Daoy (cell line): ENCODE measurements at places on chromosomes 7 and 10. TPM values are rescaled to one million over a fixed set of nuclear protein-coding genes. Genes with fewer than 3 reads are reported as not detected.
A peak's percentile ranks its signal among the peaks of the same experiment; 100 is the strongest.

CYP3A7 gene
- not detected in 2 replicates for total RNA-seq

DNA sequence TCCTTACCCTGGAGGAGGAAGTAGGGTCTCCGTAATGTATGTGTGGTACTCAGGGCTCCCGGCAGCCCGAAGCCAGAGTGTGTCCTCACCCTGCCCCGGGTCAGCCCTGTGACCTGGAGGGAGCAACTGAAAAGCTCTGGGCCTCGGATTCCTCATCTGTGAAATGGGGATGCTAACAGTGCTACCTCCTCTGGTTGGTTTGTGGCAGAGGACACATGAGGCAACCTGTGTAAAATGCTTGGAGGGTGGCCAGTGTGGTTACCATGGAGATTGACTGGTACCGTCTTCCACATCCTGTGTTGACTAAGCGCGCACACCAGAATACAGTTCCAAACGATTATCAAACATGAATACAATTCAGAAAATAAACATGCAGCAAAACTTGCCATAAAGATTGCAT, 163.8 kb upstream of the KLF6 start:
- DNase-seq, result peak; percentile 45

DNA sequence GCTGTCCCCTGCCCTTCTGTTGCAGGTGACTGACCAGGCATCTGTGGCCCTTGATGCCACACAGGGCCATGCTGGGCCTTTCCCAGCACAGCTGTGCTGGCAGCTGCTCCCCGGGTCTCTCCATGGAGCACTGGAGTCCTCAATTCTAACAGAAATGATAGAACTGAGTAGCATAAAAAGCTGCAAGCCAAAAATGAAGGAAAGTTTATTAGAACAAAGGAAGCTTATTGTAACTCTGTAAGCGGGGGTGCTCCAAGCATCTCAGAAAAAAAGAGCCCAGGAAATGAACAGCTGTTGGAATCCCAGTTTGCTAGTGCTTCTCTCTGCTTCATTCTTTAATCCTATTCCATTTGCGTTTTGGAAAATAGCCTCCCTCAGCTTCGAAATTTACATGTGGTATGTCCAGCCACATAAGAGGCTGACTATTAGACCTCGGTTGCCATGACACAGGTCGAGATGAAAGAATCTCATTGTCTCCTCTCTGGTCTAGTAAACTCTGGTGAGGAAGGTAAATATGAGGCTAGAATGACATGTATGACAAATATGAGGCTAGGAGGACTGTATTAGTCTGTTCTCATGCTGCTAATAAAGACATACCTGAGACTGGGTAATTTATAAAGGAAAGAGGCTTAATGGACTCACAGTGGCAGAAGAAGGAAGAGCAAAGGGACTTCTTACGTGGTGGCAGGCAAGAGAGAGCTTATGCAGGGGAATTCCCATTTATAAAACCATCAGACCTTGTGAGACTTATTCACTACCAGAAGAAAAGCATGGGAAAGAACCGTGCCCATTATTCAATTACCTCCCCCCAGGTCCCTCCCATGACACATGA, 23.7 kb downstream of the EPDR1 start:
- peak; percentile 40 for DNase-seq

GRCh38 chr7:133077394-133077793, 4.5 kb downstream of the CHCHD3 start:
- DNase-seq, result no peak

GRCh38 chr10:116287906-116288501, 15.0 kb upstream of the GFRA1 start:
- peak; percentile 15 for DNase-seq

GRCh38 chr7:45584261-45585210, 10.4 kb downstream of the ADCY1 start:
- DNase-seq, result no peak

DNA sequence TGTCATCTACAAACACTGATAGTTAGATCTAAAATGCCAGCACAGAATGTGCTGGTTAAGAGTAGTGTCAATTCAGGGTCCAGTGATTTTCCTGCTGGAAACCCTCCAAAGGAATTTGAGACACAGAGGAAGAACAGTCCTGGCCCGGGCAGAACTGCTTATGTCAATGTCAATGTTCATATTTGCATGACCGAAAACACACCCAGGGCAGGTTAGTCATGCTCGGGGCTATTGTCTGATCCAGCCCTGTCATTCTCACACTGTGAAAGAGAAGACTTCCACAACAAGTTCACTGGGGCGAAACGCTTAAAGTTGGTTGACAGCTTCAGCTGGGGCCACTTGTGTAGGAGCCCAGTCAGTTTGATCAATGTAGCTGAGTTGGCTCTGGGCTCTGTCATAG, 139.3 kb downstream of the C1GALT1 start:
- peak; percentile 38 for DNase-seq

DNA sequence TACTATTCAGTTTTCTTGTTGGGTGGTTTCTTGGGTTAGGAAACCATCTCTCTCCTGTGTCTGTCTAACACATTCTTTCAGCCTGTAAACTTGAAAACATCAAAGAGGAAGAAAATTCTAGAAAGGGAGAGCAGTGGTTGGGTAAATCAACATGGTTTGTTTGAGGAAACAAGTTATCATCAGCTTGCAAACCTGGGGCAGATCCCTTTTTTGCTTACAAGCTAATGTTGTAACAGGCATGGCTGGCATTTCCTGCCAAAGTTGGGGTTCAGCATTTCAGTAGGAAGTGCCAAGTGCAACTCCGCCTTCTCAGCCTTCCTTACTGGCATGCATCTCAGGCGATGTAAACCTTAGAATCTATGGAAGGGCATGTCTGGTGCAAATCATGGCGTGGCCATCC, 112.6 kb downstream of the EEPD1 start:
- DNase-seq, result no peak
